ENCODE measurements at places on chromosomes 1 and 21.

DNA sequence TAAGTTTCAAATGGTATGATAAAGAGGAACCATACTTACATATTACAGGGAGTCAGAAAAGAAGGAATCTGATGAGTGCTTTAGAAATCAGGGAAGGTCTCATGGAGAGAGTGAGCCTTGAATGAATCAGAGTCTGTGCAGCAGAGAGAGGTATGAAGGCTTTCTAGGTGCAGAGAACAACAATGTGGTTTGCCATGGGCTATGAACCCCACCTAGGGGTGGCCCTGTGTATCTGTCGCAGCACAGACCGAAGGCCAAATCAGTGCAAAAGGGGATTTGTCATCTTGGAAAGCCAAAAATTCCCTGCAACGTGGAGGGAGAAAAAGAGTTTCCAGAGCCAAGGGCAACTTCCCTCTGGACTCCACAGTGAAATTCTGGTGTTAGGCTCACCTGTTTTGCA is 3.5 kb downstream of the PAPPA2 start:
- no peak for DNase-seq

DNA sequence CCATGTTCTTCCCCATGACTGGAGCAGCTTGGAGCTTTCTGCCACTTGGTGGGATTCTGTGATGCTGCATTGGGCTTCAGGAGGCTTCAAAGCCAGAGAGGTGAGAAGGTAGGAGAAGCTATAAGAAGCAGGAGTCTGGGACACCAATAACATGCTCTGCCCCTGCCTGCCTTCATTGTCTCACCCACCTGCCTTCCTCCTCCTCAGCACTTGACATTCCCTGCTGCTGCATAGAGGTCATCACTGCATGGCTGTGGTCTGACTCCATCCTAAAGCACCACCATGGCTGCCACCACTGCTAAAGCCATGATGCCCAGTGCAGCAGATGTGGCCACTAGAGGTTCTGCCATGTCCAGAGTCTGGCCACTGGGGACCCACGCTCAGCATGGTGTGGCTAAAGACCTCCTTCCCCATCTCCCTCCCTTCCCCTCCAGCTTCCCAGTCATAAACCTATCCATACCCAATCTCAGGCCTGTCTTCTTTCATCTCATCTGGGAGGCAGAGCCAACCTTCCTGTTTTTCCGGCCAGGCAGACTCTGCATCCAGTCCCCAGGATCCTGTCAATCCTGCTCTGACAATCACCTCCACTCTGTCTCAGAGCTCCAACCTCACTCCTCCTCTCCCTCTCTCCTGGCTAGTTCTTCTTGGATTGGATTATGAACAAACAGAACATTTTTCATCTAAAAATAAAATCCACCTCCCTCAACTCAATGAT is 285.1 kb upstream of the POU3F1 start:
- no peak for DNase-seq

GRCh38 chr1:7121622-7121988 is 336.4 kb downstream of the CAMTA1 start:
- no peak for DNase-seq

GRCh38 chr1:232940262-232940661 is 10.1 kb upstream of the NTPCR start:
- no peak for DNase-seq

DNA sequence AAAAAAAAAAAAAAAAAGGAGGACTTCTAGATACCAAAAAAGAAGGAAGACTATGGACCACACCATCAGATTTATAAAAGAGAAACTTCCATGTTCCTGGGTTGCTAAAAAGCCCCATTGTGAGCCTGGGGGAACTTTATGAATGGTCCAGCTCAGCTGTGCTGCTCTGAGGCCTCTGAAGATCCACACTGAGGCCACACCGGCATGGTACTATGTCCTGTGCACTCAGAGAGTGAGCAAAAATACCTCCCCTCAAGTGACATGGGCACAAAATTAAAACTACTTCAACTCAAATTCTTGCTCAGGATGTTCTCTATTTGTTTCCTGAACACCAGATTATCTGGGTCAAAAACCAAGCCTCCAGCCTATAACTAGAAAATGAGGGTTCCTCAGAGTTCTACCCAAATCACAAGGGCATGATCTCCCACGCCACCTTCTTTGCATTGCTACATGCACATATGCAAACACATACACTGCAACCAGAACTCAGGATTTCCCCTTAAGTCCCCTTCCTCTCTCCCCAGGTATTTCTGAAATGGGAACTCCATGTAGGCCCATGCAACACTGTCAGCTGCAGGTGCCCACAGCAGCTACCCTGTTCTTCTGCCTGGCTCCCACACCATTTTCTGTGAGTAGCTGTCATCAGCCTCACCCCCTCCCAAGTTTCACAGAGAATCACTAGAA is 94.4 kb downstream of the SH3GLB1 start:
- DNase-seq, result no peak

GRCh38 chr1:39973503-39974135 is 18.7 kb downstream of the MFSD2A start:
- DNase-seq, result peak; percentile 61

GRCh38 chr1:112904071-112904830 is 51.7 kb downstream of the SLC16A1 start:
- peak; percentile 18 for DNase-seq

- no peak for DNase-seq
Observed at GRCh38 chr1:28744184-28744583, 7.4 kb downstream of the YTHDF2 start.

GRCh38 chr21:44379515-44379848 is 26.1 kb downstream of the TRPM2 start:
- DNase-seq, result no peak

DNA sequence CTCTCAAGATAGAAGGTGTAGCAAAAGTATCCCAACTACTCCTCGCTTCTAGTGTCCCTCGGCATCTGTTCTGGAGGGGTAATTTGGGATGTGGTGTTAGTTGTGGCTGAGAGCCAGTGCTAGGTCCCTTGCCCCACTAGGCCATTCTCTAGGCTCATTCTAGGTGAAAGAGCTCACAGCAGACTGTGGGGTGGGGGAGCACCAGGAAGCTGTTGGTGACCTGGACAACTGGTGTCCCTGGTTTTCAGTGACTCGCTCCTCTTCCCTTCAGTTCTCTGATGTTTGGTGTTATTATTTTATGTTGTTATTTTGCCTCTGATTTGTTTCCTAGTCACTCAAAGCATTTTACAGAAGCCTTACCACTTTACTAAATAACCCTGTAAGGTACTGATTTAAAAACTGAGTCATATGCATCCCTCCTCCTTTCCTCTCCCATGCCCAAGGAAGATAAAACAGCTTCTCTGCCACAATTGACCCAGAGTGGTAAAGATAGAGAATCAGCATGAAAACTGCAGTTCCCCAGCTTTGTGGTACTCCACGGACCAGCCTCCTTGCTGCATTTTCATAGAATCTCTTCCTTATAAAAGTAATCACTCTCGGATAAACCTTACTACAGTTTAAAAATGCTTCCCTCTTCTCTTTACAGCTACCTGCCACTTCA is 14.1 kb downstream of the DYRK3 start:
- no peak for DNase-seq

DNA sequence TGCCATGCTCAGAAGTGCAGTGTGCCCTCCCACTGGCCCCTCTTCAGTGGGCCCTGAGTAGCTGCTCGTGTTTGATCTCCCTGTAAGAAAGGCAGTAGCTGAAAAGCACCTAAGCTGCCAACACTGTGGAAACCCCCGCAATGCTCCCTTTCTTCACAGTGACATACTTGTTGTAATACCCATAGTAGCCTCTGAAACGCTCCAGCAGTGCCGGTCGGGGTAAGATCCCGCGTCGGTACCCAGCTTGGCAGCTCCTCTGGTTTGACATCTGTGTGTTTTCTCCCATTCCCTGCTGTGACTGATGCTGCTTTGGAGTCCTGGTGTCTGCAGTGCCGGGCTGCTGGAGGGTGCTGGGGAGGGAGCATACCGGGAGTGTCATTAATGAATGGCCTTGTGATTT is 3.6 kb downstream of the CHAF1B start:
- DNase-seq, result no peak

DNA sequence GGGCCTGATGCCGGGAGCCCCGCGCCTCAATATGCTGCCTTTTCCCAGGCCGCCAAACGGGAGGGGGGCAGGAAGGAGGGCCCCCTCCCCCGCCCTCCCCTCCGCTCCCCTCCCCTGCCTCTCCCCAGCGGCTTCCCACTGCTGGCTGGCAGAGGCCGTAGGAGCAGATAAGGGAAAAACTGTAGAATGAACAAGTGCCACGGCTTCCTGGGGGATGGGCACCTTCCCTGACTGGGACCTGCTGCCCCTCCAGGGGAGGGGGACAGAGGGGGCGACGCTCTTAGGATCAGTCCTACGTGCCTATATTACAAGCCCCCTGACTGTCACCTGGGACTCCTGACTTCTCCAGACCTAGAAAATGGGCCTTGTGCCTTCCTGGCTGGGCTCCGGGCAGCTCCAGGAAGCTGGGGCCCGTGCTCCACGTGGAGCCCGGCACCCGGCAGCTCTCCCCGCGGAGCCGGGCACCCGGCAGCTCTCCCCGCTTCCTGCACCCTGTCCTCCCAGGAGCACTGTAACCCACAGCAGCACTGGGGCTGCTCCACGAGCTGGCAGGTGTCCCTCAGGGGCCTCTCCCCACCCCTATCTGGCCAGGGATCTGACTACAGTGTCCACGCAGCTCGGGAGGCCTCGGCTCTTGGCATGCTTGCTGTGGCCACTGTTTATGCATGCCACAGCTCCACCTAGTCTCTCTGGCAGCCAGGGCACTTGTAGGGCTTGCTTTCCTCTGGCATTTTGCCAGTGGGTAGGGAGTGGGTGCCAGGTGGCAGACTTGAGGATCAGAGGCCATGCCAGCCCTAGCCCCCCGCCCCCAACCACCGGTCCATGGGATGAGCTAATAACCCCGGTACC is 674 bp upstream of the HES5 start:
- no peak for DNase-seq

GRCh38 chr1:205451202-205451601 is 4.6 kb downstream of the BLACAT1 start:
- DNase-seq, result no peak

GRCh38 chr1:185208626-185209180 is 51.7 kb downstream of the SWT1 start:
- DNase-seq, result no peak

GRCh38 chr1:213276236-213276635 is 225.2 kb downstream of the RPS6KC1 start:
- DNase-seq, result no peak

DNA sequence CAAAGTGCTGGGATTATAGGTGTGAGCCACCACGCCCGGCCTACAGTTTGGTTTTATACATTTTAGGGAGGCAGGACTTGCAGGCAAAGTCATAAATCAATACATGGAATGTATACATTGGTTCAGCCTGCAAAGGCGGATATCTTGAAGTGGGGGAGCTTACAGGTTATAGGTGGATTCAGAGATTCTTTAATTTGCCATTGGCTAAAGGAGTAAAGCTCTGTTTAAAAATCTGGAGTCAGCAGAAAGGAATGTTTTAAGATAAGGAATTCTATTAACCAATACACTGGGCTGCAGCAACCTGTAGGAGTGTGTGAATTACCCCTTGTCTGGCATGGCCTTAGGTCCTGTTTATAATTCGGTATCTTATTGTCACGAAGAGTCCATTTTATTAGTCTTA is 57.6 kb downstream of the OPTC start:
- DNase-seq, result no peak

DNA sequence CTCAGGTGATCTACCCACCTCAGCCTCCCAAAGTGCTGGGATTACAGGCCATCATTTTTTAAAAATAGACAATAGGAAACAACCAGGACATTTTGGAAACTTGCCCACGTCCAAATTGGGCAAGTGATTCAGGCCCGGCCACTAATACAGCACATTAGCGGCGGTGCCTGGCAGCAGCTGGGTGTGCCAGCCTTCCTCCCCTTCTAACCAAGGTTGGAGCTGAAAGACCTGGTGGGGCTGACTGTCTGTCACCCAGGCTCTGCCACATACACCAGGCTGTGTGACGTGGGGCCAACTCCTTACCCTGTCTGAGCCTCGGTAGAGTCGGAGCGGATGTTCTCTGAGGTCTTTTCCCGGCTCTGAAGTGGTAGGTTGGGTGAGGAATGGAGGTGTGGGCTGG is 29.6 kb upstream of the TMEM51 start:
- DNase-seq, result no peak

- no peak for DNase-seq
Observed at GRCh38 chr1:79825551-79825950, 819.0 kb upstream of the ADGRL4 start.

DNA sequence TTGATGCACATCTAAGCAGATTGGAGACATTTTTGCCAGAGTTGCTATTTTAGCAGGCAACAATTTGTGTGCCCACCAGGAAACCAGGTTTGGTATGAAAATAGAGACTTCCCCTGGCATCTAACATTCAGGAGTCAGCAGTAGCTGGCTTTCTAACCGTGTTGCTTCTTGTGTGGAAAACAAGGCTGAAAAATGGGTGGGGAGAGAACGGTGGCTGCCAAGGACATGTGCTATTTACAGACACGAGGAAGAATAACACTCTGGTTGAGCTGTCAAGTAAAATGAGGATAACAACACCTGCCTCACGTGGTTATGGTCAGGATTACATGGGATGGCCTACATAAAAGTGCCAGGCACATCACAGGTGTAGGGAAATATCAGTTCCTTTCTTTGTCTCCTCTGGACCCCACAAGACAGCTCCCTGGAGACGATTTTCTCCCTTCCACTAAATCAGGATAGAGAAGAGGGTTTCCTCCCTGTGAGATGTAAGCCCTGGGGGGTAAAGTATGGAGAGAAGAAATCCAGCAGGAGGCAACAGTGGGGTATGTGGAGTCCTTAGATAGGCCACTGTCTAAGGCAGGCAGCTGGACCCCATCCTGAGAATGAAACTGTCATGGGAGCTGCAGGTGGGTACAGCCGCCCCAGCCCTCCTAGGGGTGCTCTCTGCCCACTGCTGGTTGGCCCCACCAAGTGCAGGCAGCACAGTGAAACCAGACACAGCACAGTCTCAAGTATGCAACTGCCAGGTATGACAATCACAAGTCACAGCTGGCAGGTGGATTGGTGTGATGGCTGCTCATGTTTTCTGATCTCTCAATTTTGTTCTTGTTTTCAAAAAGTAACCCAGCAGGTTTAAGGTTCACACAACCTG is 80.3 kb downstream of the TENT5C start:
- DNase-seq, result no peak

GRCh38 chr1:186897008-186897407 is 68.3 kb downstream of the PLA2G4A start:
- no peak for DNase-seq

DNA sequence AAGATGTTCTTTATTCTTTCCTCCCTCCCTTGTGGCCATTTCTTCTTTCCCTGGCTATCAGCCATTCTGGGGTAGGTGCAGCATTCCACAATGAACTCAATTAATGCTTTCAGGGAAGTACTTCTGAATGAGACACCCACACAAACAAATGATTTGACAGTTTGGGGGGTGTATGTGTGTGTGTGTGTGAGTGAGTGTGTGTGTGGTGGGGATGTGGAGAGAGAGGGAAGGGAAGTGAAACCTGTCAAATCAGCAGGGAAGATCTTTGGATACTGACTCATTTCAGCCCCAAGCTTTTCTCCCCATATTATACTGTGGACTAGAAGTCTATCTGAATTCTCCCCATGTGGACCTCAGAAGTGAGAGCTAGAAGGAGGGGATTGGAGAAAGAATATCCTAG is 154.9 kb upstream of the CD34 start:
- no peak for DNase-seq

DNA sequence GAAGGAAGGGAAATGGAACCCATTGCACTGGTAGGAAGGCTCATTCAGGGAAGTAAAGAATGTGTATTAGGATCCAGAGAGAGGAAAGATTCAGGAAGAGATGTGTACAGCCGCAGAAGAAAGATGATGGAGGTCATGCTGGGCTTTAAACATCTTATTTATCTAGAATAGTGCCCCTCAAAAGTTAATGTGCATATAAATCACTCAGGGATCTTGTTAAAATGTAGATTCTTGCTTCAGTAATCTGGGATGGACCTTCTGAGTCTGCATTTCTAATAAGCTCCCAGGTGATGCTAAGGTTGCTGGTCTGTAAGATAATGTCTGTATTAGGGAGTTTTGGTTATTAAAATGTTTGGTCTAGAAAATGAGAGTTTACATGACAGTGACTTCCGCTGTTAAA is 46.3 kb downstream of the ADGRL2 start:
- DNase-seq, result no peak

Data from activated CD4-positive, alpha-beta T cell treated with anti-CD3 and anti-CD28 coated beads for 24 hours (primary cell).